ENCODE measurements at places on chromosomes 6 and 20.

GRCh38 chr20:38186788-38187221 is 21.7 kb upstream of the TGM2 start:
- DNase-seq: no peak

DNA sequence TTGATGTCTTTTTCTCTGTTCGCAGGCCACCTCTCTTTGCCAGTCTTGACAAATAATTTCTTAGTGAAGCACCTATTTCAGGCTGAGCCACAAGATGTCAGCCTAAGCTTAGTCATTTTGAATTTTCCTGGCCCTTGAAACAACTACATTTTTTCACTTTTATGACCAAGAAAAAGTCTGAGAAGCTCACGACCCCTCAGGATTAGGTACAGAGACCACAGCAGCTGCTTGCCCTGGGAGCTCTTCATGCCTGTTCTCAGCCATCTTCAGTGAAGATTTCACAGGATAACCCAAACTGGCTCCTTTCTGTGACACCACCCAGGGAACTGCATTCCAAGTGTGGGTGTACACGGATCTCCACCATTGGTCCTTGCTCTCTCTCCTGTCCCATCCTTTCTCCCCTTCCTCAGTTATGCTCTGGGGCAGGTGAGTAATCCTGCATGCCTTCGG is 38.4 kb upstream of the SPTLC3 start:
- no peak for DNase-seq

GRCh38 chr6:111549746-111550145 is 55.9 kb downstream of the TRAF3IP2 start:
- no peak for DNase-seq

- no peak for DNase-seq
Measured at GRCh38 chr20:22575087-22575721, 9.2 kb downstream of the FOXA2 start.

DNA sequence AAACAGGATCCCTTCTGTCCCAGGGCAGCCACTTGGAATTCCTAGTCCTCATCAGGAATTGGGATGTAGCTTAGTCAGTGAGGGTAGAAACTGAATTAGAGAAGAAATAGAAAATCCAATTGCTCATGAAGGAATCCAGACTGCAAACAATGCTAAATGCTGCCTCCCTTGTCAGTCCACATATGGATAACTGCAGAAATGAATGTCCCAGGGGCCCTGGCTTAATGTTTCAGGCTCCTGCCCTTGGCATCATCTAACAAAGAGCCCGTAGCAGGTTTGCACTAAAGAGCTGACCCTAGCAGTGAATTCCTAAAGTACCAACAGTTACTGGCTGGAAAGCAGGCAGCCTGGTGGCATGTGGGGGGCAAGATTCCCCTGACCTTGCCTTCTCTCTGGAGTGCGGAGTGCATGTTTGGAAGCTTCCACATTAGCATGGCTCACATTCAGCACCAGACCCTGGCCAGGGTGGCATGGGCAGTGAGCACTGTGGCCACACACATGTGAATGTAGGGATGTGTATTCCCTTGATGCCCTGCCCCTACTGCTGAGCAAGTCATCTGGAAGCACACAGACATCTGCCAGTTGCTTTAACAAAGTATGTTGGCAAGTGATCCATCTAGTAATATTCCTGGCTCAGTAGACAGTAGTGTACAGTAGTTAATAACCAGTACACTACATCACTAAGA is 394.5 kb downstream of the CDC5L start:
- DNase-seq: no peak

DNA sequence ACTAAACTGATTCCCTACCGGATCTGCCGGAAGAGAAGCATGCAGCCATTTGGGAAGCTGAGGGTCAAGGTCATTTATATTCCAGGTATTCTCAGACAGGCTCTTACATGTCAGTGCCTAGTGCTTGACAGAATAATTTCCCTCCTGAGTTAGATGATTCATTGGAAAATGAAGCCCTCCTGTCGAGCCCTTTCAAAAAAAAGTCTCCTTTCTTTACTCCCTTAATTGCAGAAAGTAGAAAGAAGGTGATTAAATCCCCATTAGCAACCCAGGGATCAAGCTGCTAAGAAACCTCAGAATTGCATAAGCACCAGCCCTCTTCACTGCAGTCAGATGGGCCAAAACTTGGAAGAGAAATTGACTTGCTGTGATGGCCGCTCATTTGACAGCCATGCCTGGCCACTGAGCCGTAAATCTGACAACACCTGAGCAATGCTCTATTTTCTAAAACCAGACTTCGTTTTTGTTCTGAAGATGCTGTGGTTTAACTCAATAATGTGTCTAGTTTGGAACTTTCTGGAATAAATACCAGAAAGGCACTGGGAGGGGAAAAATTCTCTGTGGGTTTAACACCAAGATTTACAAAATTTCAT is 61.0 kb upstream of the ARMH2 start:
- no peak for DNase-seq

- DNase-seq: no peak
Measured at GRCh38 chr6:112408522-112408921, 61.4 kb downstream of the RFPL4B start.

GRCh38 chr20:63325554-63326313 is 32.7 kb downstream of the COL20A1 start:
- no peak for DNase-seq
